Stimulated activated CD4-positive, alpha-beta T cell treated with anti-CD3 and anti-CD28 coated beads, Interleukin-1b, Interleukin-23, amount 100 ng/mL, for 24 hours (primary cell): ENCODE measurements at places on chromosomes 2 and 18.

DNA sequence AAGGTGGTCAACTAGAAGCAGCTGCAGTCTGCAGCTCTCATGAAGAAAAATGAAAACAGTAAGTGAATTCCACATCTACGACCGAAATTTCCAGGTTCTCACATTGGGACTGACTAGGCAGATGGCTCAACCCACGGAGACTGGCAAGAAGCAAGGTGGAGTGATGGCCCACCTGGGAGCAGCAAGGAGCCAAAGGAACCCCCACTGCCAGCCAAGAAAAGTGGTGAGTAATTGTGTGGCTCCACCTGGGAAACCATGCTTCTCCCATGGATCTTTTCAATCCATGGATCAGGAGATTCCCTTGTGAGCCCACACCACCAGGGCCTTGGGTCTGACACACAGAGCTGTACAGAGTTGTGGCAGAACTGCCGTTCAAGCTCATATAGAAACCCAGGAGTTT lies 64.0 kb downstream of the ZSWIM2 start:
- DNase-seq, result no peak

DNA sequence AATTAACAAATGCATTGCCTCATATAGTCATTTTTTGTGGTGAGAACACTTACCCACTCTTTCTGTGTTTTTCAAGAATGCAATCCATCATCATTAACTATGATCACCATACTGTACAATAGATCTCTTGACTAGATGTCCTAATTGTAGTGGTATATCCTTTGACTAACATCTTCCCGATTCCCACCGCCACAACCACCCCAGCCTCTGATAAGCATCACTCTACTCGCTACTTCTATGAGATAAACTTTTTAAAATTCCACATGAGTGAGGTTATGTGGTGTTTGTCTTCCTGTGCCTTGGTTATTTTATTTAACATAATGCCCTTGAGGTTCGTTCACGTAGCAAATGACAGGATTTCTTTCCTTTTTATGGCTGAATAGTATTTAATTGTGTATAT lies 6.6 kb downstream of the VWA3B start:
- no peak for DNase-seq

GRCh38 chr2:75459565-75460310 lies 101.0 kb downstream of the EVA1A start:
- DNase-seq, result no peak

- no peak for DNase-seq
These were observed 100.3 kb upstream of the MBOAT2 start for GRCh38 chr2:9103663-9104277.

- DNase-seq, result no peak
These were observed 4.3 kb downstream of the RAX start for GRCh38 chr18:59268721-59269562.

DNA sequence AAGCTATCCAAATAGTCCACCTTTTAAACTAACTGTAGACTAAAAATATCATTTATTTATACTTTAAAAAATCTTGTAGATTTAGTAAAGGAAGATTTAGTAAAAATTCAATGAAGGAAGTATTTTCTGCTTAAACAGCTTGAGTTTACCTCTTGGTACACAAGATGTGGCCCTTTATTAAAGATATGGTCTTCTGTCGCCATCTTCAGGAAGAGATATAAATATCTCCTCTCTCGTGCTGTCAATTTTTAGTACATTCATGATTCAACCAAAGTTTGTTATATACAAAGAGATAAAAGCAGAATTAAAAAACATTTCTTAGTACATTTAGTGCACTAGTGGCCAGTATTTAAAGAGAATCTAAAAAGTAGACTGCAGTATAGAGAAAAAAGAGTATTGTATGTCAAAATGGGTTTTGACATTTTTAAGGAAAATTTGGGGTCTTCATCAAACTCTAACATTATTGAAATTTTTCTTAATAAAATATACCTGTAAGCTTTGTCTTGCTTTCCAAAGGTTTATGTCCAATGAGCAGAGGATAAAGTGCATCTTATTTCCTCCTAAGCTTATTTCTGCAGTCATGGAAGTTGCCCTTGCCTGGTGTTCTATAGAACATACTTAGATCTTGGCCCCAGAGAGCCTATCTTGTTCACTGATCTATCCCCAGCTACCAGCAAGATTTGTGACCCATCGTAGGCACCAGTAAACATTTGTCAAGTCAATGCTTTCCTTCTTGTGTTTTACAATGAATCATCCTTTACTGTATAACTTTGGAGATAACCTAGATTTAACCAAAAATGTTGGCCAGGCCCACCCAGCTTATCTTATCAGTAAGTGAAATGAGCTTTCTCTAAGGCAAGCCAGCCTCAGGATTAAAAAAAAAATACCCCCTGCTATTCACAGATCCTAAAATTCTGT lies 18.5 kb upstream of the EML6 start:
- no peak for DNase-seq

DNA sequence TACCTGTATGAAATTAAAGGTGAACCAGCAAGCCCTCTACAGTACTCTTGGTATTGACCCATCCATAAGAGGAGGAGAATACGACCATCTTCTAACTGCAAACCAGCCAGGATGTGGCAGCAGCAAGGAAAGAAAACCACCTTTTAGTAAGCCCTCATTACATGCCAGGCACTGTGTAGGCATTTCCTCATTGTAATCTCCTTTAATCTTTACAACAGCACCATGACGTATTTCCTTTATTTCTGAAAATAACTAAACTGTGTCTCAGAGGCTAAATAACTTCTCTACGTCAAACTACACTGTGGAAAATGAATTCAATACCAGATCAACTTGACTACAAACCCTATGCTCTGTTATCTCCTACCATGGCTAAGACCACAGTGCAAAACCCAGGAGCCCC lies 18.2 kb downstream of the WDR35 start:
- DNase-seq, result no peak

DNA sequence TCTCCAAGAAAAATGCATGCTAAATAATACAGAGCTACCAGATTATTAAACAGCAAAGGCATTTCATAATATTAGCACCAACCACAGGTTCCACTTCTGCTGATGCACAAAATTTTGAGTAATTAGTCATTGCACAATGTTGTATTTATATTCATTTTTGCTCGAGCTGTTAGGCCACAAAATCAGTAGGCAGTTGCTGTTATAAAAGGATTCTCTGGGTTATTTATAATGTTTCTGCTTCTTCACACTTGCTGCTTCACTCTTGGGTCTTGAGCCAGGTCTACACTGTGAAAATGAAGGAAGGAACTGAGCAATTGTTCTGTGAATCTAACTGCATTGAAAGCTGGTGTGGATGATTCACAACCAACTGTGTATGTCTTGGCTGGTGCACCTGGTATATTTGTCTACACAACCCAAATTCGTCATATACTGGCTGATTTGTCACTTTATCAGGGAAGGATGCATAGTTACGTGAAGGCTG lies 38.3 kb downstream of the MRPL33 start:
- no peak for DNase-seq

GRCh38 chr2:41924709-41925408 lies 123.0 kb upstream of the PKDCC start:
- no peak for DNase-seq

DNA sequence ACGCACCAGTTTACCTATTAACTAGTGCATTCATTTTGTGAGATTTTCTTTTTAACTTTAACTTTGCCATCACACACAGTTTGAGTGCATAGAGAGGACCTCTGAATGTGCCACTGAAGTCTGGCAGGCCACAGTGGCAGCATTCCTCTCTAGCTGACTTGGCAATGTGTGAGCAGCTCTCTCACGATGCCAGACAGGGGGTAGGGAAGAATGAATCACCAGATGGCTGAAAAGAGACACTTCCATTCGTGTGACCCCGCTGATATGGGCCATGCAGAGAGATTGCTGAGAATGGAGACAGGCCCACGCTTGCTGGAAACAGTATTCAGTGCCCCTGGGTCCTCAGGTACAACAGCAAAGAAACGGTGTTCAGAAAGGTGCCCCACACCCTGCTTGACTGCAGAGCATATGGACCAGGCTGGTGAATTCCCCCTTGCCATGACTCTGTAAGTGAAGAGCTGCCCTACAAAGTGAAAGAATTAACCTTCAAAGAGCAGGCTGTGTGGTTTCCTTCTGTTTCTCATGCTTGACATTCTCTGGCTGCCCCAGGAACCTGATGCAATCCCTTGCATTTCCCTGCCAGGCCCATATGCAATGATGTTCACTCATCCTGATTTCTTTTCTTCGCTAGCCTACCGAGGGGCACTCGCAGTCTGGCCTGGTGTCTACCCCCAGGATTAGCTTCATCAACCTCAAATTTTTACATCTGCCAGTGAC lies 236.1 kb downstream of the CDH20 start:
- DNase-seq, result no peak

DNA sequence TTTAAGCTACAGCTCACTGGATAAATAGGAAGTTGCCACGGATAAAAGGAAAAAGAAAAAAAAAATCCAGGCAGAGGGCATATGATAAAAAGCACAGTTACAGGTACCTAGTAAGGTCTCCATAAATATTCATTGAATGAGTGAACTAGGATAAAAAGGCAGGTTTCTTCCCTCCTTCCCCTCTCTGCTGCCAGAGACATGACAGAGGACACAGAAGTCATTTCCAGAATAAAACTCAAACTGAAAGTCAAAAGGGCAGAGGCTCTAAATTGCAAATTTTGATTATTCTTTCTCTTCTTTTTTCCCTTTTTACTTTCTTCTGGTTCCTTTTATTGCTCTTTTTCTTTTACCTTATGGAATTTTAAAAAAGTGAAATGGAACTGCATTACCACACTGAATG lies 7.7 kb downstream of the CD302 start:
- no peak for DNase-seq

DNA sequence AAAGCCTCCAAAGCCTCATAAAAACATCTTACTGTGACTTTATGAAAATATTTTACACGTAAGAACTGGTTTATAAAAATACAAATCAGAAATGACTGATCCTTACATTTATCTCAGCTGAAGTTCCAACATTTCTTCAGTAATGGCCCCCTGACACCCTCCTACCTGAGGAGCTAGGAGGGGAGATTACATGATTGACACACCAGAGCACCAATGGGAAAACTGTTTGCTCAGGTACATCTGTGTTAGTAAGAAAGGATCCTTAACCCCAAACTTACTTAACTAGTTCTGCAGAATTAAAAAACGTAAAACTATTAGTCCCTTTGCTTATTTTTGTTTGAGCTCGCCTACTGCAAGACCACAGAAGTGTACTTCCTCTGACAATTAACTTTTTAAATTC lies 27.0 kb downstream of the ENOSF1 start:
- DNase-seq, result no peak

DNA sequence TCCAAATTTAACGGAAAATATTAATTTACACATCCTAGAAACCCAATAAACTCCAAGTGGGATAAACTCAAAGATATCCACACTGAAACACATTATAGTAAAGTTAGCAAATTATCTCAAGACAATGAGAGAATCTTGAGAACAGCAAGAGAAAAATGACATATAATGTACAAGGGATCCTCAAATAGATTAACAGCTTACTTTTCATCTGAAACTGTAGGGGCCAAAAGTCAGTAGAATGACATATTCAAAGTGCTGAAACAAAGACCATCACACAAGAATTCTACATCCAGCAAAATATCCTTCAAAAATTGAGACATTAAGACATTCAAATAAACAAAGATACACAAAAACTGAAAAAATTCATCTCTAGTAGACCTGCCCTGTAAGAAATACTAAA lies 18.7 kb upstream of the METTL21A start:
- DNase-seq, result no peak

DNA sequence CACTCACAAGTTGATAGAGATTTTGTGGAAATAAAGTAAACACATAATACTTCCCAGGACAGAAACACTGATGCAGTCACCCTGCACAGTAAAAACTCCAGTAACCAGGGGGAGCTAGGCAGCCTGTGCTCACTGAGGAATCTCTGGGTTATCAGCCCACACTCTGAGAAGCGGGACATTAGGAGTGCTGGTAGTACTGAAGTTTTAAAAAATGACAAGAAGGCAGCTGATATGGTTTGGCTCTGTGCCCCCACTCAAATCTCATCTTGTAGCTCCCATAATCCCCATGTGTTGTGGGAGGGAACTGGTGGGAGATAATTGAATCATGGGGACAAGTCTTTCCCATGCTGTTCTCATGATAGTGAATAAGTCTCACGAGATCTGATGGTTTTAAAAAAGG lies 31.4 kb downstream of the KCTD1 start:
- no peak for DNase-seq
